GM04504 (cell line): ENCODE measurements at places on chromosomes 1 and 21.

GRCh38 chr1:41413748-41414281 is 52.6 kb downstream of the FOXO6 start:
- no peak for DNase-seq

- no peak for DNase-seq
Measured at GRCh38 chr1:112344754-112345423, 51.1 kb upstream of the CTTNBP2NL start.

DNA sequence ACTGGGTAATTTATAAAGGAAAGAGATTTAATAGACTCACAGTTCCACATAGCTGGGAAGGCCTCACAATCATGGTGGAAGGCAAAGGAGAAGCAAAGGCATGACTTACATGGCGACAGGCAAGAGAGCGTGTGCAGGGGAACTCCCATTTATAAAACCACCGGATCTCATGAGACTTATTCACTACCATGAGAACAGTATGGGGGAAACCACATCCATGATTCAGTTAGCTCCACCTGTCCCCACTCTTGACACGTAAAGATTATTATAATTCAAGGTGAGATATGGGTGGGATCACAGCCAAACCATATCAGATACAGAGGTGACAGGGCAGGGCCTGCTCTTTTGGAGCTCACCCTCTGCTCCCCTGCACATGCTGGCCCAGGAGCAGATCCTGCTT is 31.4 kb upstream of the TMEM61 start:
- DNase-seq, result no peak

DNA sequence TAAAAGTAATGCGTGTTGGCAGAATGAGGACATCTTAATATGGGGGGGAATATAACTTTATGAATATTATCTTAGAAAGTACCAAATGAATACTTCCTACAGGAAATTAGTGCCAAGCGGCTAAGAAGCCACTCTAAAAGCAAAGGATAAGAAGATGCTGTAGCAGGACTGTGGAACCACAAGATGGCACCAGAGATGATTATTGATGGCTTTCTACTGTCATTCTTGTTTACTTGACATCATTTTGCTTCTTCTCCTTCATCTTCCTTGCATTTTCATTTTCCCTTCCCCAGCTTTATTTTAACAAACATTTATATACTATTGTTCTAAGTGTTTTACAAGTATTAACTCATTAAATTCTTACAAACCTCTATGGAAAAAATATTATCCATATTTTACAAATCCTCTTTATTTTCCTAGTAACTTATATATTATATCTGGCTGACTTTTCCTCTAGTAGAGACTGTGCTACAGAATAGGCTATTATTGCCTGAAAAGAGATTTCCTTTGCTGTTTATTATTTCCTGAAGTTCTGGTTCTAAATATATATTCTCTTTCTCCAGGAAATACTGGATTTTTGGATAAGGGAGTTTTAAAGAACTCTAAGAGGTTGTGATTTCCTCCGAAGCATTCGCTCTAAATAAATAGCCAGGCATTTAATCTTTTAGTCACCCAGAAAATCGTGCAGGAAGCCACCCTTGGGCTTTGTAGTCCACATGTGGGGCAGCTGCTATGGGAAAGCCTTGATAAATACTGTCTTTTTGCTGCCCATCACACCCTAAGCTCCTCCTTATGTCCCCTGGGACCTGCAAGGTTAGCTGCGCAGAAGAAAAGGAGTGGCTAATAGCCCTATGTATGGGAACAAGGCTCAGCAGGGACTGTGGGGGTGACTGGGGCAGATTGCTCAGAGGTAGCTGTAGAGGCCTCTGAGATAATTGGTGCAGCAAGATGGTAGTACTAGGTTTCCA is 69.8 kb downstream of the TPR start:
- DNase-seq, result no peak

DNA sequence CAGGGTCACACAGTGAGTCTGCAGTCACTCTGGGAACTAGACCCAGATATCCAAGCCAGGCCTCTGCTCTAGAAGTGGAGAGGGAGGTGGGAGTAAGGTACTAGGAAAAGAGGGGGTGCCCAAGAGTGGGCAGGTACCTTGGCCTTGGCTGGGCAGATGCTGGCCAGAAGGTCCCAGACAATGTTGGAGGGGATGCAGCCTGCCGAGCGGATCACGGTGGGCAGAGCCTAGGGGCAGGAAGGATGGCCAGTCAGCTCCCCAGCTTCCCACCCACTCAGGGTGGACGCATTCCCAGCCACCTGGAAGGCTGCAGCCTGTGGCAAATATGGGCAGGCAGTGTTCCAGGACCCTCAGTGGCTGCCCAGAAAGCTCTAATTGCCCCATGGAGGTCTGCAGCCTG is 23.3 kb downstream of the SPOCD1 start:
- DNase-seq, result no peak

- no peak for DNase-seq
Measured at GRCh38 chr21:38379147-38379546, 119.1 kb downstream of the ERG start.

DNA sequence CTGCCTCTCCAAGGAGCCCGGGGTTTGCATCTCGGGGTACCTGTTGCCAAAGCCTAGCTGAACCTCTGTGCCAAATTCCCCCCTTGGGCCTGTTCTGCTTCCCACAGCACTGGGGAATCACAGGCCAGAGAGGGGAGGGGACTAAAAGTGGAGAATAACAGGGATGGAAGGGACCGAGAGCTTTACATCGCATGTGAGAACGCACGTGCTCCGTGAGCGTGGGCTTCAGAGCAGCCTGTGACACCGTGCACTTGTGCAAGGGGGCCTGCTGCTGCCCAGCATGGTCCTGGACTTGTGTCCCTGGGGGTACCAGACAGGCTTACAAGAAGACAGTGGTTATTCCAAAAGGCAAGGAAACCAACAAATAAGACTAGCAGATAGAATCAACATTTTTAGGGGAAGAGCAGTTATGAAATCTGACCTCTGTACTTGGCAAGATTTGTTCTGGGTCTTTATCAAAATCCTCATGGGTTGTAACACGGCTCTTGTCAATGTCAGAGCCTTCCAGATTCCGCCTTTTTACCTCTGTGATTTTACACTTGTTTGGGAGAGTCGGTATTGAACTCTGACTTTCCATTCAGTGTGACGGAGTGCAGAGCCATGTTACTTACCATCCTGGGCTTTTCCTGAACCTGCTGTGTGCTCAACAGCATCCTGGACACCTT is 36.2 kb upstream of the TNFRSF1B start:
- DNase-seq, result no peak

DNA sequence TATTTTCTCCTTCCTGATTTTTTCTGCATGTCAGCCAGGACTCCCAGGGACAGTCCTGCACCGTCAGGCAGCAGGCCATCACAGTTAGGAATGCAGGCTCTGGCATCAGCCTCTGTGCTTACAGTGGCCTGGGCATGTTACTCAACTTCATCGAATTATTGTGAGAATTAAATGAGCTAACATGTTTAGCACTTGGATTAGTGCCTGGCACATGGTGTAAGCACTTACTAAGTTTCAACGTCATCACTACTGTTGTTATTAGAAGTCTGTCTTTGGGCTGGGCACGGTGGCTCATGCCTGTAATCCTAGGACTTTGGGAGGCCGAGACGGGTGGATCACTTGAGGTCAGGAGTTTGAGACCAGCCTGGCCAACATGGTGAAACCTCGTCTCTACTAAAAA is 45.1 kb downstream of the SCCPDH start:
- peak; percentile 96 for DNase-seq

DNA sequence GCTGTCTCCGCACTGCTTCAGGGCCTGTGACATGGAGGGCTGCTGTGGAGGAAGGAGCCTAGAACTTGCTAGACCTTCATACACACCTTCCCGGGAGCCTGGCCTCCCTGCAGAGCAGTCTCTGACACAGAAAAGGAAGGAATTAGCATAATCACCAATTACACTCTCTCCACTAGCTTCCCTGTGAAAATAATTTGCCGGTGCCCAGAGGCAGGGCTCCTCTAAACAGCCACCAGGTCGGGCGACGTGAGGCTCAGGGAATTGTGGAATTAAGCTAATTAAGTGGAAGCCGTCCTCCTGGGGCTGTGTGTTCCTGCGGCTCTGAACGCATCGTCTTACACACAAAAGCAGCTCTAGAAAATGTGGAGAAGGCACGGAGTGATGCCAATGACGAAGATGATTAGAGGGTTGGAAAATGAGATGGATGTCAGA is 82.6 kb downstream of the NENF start:
- DNase-seq, result no peak

- no peak for DNase-seq
Measured at GRCh38 chr21:43877936-43878575, 13.0 kb downstream of the AGPAT3 start.

GRCh38 chr1:91569411-91570119 is 68.9 kb downstream of the CDC7 start:
- peak; percentile 97 for DNase-seq

GRCh38 chr1:205792481-205792881 is 17.2 kb upstream of the RAB29 start:
- no peak for DNase-seq

DNA sequence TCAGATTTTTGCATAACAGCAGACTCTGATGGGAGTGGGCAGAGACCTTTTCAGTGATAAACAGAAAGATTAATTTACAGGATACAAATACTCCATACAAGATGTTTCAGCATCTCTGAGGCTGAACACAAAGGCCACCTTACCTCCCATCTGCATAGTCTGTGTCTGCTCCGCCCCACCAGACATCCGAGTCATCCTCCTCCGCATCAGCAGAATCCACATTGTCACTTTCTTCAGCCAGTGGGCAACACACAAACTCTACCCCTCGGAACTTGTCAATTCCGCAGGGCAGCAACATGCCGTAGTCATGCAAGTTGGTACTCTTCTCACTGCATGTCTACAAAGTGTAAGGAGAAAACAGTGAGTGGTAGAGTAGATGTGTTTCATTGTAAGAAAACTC is 119.7 kb downstream of the APP start:
- DNase-seq, result no peak

GRCh38 chr1:114530224-114530623 is 19.2 kb upstream of the TRIM33 start:
- DNase-seq, result no peak

DNA sequence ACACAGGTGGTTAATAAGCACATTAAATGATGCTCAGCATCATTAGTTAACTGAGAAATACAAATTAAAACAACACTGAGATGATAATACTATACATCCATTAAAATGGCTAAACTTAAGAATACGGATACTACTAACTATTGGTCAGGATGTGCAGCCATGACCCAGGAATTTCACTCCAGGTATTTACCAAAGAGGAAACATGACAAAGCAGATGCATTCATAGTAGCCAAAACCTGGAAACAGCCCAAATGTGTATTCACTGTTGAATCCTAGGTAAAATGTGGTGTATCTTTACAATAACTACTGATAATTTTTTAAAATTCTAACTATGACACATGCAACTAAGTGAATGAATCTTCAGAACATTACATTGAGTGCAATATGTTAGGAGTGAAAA is 73.0 kb downstream of the PTPRC start:
- no peak for DNase-seq

DNA sequence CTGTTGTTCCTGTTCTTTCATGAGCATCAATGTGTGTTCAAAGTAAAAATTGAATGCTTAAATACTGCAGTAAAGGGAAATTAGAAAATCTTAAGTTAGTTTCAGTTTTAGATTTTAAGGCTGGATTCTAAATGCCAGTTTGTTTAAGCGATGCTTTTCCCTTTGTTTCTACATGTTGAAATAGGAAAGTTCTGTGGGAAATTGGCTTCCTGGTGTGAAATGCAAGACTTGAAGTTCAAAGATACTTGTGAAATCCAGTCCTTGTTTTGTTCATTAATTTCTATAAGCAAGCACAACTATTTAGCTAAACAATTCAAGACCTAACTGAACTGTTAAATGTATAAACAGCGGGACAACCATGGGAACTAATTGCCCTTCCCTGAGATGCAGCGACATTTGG is 149.1 kb downstream of the LYPLAL1 start:
- DNase-seq, result no peak

GRCh38 chr1:111236379-111236778 is 8.9 kb downstream of the CHI3L2 start:
- no peak for DNase-seq

GRCh38 chr1:20343149-20343937 is 52.7 kb downstream of the VWA5B1 start:
- DNase-seq, result no peak

DNA sequence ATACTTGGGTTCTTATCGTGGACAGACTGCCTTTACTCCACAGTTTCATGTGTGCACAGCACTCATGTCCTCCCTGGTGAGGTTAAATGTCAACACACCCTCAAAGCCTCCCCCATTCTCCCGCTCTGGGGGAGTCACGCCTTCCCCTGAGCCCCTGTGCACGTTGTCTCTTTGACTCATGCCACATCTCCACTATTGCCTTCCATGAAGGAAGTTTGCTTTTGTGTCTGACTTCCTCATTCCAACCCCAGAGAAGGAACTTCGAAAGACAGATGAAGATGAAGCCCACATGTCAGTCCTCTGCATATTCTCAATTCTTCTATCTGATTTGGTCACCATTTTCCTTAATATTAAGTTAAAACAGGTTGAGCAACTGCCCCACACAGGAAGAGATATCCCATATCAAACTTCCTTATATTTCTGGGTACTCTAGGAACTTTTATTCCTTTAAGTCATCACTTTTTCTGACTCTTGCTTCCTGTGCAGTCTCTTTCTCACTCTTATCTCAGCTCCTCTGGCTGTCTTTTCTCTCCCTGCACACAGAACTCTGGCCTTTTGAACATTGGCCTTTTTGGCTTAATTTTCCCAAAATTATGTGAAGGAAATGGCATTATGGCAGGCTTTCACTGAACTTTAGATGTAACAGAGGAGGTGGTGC is 41.5 kb downstream of the C4BPA start:
- no peak for DNase-seq

GRCh38 chr21:25453524-25453923 is 153.8 kb downstream of the MRPL39 start:
- no peak for DNase-seq

GRCh38 chr1:974687-975328 is 7.1 kb downstream of the PERM1 start:
- no peak for DNase-seq

DNA sequence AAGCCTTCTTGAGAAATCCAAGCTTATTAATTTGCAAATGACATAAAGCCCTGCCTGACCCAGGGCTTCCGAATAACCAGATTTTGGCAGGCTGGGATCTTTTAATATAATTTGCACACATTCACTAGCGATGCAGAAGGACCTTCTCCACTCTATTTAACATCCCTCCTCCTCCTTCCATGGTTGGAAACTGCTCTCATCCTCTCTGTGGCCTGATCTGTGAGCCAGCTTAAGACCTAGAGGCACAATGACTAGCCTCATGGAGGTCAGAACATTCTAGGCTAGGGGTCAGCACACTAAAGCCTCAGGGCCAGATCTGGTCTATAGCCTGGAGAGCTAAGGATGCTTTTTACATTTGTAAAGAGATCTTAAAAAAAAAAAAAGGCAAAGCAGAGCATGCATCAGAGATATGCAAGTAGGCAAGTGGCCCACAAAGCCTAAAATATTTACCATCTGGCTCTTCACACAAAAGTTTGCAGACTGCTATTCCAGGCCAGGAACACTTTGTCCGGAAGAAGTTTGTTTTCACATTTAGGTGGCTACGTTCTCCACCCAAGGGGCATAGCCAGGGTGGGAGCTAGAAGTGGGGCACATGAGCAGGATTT is 138.2 kb upstream of the HMGB4 start:
- DNase-seq, result no peak

- DNase-seq, result peak; percentile 94
Measured at GRCh38 chr1:221335161-221336101, 406.5 kb downstream of the DUSP10 start.
